ENCODE measurements at places on chromosomes 2 and 18. TPM values are rescaled to one million over a fixed set of nuclear protein-coding genes. Genes with fewer than 3 reads are reported as not detected.

GRCh38 chr18:35377875-35378573, 887 bp upstream of the ZNF396 start:
- DNase-seq, result no peak

DNA sequence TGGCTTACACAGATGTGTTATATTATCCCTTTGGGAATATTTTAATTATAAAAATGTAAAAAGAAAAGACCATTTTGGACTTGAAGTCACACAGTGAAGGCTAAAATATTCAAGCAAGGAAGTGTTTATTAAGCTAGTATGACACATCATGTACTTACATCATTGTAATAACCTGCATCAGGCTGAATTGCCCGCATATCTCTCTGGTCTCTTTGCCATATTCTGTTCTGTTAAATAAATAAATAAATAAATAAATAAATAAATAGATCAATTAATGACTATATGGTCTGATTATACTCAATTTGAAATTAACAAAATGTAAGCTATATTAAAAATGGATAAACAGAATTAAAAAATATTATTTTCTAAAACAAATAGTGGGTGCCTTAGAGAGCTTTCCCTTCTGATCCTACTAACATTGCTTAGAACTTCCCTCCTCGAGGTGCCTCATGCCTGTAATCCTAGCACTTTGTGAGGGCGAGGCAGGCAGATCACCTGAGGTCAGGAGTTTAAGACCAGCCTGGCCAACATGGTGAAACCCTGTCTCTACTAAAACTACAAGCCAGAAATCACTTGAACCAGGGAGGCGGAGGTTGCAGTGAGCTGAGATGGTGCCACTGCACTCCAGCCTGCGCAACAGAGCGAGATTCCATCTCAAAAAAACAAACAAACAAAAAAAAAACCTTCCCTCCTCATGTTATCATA, 42.0 kb downstream of the WDR33 start:
- no peak for DNase-seq

- peak; percentile 91 for DNase-seq
These were observed 22.1 kb downstream of the GPR39 start for GRCh38 chr2:132438691-132439090.

DNA sequence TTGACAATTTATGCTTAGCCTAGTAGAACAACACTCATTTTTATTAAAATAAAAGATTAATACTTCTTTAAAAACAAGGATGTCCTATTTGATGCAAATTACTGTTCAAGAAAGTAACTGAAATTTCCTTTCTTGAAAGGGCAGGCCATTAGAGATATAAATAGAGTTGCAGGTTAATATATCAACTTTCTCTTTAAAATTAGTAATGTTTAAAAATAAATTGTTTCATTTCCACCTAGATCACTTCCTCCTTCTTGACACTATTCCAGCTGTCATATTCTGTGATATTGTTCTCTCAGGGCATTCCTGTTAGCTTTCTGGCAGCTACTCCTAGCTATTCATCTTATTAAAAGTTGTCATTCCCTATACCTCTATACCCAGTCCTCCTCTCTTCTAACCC, 357.9 kb upstream of the NRP2 start:
- no peak for DNase-seq

GRCh38 chr2:1517786-1518185, 104.5 kb downstream of the TPO start:
- DNase-seq, result no peak

DNA sequence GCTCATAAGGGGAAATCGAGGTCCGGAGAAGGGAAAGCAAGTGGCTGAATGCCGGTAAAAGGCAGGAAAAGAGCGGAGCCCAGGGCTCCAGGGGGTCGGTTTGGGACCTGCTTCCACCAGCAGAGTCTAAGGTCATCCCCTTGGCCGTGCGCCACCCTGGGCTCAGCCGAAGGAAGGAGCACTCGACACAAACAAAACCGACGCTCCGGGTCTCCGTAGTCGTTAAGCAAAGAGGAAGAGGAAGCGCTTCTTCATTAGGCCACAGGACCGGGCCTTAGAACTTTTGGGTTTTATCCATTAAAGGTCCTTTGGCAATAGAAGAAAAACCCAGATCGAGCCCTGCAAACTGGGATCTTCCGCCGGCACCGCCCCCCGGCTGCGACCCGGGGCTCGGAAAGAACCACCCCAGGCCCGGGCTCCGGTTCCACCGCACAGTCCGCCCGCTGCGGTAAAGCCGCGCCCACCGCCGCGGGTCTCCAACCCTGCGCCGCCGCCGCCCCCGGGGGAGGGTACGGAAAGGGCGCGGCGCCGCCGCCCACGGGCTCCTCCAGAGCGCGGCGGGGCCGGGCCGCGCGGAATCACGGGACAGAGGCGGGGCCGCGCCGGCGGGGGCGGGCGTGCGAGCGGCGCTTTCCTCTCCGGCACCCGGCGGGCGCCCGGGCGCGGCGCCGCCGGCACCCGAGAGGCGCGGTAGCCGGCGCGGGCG, at the start of gene TTL:
Gene TTL (plus strand): TSS at position 629 of the 706 bp plus-strand sequence. CDS start 189 bp downstream, outside the sequence.
- DNase-seq, result peak; percentile 57

GRCh38 chr2:29743516-29743915, 177.9 kb downstream of the ALK start:
- no peak for DNase-seq

GRCh38 chr2:19609266-19609665, 250.8 kb upstream of the OSR1 start:
- no peak for DNase-seq

DNA sequence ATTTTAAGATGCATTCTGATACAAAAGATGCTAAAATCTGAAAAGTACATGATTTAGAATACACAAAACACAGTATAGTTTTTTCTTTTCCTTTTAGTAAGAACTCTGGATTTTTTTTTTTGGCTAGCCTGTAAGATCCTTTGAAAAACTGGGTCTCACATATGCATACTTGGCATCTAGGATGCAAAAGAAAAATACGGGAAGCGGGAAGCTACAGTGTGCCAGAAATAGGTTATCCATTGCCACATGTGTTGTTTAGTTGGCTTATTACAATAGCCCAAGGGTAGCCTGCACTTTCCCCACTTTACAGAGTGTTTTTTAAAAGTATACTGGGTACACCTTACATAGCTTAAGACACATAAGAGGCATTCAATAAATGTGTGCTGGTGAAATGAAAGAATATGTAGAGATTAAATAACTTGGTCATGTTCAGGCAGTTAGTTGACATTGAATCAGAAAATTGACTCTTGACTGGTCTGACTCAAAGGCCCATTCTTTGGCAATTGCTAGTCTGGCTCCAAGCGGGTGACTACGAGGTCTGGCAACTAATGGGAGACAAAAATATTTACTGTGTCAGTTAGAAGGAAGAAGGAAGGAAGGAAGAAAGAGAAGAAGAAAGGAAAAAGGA, 286.8 kb upstream of the TRIB2 start:
- DNase-seq, result peak; percentile 64

- DNase-seq, result peak; percentile 60
These were observed 64.7 kb downstream of the DGKD start for GRCh38 chr2:233418761-233419546.

GRCh38 chr18:49915352-49915751, 102.0 kb upstream of the ACAA2 start:
- DNase-seq, result no peak

The EVA1A gene
- total RNA-seq, result 152 TPM

The CHST10 gene
- 18.6 TPM for total RNA-seq

The ACVR1C gene
- total RNA-seq, result not detected

Data from SJSA1 (cell line).